ENCODE measurements at places on chromosomes 3 and 15.

GRCh38 chr3:126402666-126403302, 8.1 kb downstream of the CFAP100 start:
- DNase-seq, result no peak

- DNase-seq, result no peak
These were observed 3.4 kb upstream of the SELENOT start for GRCh38 chr3:150599611-150600297.

- no peak for DNase-seq
These were observed 42.2 kb upstream of the PRR23E start for GRCh38 chr3:127150513-127151250.

- DNase-seq, result no peak
These were observed 113.8 kb upstream of the TGFBR2 start for GRCh38 chr3:30492322-30493192.

- no peak for DNase-seq
These were observed 1026.0 kb downstream of the TUSC7 start for GRCh38 chr3:117735481-117736101.

GRCh38 chr3:33430061-33430460, 10.1 kb downstream of the UBP1 start:
- no peak for DNase-seq

- DNase-seq, result no peak
These were observed 6.0 kb downstream of the HCLS1 start for GRCh38 chr3:121654493-121655385.

GRCh38 chr15:35858707-35859106, 312.7 kb upstream of the DPH6 start:
- DNase-seq, result no peak

DNA sequence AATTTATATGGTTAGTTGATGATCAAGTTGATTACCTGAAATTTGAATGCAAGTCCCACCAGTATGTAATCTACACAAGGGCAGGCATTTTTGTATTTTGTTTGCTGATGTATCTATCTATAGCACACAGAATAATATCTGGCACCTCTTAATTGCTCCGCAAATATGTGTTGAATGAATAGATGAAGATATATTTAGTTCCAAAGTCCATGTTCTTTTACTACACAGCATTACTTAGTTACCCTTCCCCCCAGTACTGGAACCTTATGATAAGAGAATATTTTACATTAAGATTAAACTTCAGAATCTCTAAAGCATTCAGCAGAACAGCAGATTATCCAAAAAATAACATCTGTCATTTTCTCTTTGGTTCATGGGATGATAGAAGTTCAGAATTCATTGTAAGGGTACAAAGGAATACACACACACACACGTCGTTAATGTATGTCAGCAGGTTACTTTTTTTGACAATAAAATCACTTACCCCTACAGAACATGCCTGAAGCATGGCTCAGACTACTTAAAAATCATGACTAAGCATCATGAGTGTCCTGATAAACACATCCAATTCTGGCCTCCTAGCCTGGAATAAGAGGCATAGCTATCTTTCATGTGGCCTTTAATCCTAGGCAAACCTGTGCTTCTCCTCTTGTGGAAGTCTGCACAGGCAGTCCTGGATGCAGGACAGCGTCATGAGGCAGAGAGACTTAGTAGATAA, 148.9 kb upstream of the TBC1D5 start:
- no peak for DNase-seq

- no peak for DNase-seq
These were observed 75.8 kb downstream of the AAGAB start for GRCh38 chr15:67178569-67179210.

- no peak for DNase-seq
These were observed 5.5 kb downstream of the FAM81A start for GRCh38 chr15:59443341-59444072.

GRCh38 chr15:78103406-78104118, 11.2 kb downstream of the SH2D7 start:
- peak; percentile 48 for DNase-seq

DNA sequence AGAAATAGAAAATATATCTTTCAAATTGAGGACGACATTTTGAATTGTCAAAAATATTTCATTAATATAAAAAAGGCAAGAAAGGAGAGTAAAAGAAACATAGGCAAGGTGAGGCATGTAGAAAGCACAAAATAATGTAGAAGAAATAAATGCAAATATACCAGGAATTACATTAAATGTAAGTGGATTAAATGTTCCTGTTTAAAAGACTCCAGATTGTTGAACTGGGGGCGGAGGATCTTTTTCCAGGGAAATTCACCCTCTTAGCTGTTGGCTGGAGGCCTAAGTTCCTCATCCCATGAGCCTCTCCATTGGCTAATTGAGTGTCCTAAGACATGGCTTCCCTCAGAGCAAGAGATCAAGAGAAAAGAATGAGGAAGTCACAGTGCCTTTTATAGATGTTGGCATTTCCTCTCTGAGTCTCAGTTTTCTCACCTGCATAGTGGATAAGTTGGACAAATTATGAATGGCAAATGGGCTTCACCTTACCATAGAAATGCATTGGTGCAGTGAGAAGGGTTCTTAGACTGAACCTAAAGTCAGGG, 147.4 kb upstream of the SMAD3 start:
- DNase-seq, result no peak

DNA sequence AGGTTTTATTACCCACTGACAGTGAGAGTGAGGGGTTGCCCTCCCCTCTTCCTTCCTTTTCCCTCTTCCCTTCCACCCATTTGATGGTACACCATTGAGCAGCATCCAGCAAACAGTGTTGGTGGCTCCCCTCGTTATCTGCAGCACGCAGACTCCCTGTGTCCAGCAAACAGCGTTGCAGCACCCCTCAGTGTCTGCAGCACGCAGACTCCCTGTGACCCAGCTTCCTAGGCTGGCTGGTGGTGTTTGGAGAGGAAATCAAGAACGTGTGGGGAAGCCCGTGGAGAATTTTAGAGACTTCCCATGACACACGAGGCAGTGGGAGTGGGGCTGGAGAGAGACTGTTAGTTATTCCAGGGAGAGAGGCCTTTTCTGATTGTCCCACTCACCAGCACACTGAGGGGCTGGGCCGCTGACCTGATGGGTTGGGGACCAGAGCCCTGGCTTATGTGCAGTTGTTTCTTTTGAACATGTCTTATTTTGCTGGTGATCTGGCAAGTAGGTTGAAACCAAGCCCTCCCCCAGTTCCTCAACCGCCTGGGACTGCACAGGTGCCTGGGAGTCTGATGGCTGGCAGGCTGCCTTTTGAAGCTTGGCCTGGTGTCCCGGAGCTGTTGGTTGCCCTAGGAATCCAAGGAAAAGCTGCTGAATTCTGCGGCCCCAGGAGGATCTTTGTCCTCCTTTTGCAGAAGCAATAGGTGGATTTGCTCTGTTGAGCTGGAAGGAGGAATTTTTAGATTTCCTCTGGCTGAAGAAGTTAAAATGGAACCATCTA, 19.0 kb downstream of the APBA2 start:
- no peak for DNase-seq

DNA sequence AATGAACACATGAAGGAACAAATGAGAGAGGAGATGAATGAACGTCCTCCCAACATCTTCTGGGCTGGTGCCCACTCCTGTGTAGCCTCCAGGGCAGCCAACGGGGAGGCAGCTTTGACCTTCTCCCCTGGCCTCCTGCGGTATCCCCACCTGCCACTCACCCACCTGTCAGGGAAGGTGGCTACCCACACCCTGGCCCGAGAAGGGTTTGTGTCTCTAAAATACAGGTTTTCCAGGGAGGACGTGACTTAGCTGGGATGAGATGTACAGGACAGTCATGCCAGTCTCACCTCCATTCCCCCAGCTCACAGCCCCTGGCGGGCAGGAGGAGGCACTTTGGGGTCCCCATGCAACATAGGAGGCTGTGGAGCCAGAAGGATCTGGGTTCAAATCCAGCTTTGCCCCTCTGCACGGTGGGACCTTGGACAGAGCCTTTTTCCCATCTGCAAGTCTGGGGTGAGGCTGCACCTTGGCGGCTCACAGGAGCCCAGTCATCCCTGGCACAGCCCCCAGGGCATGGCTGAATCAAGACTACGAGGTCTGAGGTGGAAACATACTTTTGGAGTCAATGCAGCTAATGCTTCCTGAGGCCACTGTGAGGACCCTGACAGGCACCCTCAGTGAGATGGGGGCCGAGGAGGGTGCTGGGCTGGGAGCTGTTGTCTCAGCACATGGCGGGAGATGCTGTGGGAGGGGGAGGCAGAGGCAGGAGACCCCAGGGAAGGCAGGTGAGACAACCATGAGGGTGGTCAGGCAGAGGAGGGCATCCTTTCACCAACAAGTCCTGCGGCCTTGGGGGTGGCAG, 11.1 kb upstream of the PLXND1 start:
- DNase-seq, result no peak

DNA sequence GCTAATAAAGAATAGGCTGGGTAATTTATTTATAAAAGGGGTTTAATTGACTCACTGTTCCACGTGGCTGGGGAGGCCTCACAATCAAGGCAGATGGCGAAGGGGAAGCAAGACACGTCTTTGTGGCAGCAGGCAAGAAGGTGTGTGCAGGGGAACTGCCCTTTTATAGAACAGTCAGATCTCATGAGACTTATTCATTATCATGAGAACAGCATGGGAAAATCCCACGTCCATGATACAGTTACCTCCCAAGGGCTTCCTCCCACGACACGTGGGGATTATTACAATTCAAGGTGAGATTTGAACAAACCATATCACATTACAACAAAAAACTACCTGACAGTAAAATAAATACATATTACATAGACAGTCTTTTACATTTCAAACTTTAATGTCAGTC, 414.9 kb downstream of the NAALADL2 start:
- no peak for DNase-seq

DNA sequence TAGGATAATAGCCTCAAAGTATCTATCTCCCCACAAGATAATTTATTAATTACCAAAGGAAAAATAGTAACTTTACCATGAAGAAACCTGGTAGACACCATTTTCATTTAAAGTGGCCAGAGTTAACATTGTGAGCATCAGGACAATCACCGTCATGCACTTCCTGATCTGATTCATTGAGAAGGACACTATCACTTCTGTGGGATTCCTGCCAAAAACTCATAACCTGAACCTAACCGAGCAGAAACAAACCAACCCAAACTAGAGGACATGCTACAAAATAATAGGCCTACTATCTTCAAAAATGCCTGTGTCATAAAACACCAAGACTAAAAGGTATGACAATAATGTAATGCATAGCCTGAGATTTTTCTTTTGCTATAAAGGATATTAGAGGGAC, 39.0 kb downstream of the FSIP1 start:
- DNase-seq, result no peak

- no peak for DNase-seq
These were observed 40.8 kb downstream of the GOLGA6L1 start for GRCh38 chr15:23095796-23096195.

- DNase-seq, result no peak
These were observed 556 bp downstream of the CHP1 start for GRCh38 chr15:41231422-41232226.

- DNase-seq, result no peak
These were observed 79.3 kb upstream of the ALDH1L1 start for GRCh38 chr3:126259411-126260391.

DNA sequence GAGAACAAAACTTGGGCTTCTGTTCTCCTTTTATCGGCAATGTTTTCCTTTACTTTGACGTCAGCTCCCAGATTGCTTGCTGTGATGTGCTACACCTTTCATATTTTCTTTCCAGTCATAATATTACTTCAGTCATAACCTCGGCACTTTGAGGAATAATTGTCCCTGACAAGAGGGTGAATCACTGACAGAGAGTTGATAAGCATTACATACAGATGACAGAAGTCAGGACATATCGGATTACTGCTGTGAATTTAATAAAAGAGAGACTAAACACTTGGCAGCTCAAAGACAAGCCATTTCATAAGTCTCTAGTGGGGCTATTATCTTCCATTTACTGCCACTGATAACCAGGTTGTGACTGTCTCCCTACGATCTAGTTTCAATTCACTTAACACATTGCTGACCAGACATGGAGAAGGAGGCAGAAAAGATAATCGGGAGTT, 362.1 kb upstream of the ARRDC4 start:
- DNase-seq, result no peak

GRCh38 chr3:159829539-159830227, 159.0 kb upstream of the IL12A start:
- no peak for DNase-seq

DNA sequence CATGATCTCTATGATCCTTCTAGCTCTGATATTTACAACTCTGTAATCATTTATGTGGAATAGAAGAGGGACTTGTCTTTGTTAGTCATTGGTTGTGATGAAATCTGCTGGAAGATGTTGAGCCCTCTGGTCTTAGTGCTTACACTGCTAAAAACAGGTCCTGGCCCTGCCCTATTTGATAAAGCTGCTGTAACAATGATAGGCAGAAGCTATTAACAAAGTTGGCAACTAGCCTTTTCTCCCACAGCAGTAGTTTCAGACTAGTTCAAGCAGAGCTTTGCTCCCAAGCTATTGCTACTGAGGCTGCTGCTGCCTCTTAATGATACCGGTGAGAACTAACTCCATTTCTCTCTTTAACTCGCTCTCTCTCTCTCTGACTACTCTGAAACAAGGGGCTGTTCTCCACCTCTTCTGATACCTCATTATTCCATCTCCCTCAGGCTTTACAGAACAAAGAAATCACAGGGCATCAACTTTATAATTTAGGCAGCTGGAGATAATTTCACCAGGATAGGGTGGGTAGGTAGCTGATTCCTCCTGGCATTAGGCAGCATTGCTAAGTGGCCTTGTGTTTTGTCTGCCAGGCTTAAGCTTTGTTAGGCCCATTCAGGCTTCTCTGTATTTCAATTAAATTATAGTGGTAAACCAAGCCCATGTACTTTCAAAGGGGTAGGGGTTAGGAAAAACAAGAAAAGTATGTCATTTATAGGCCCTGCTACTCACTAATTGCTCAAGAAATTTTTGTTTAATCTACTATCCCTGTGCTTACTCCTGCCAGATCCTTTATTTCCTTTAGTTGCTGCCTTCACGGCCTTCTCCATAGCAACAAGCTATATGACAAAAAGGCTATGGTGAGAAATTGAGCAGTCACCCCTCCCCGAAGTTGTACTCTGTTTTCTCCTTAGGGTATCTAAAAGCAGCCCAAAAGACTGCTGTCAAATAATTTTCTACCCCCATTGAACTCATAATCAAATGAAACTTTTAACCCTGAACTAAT, 139.6 kb downstream of the RBPMS2 start:
- DNase-seq, result no peak

DNA sequence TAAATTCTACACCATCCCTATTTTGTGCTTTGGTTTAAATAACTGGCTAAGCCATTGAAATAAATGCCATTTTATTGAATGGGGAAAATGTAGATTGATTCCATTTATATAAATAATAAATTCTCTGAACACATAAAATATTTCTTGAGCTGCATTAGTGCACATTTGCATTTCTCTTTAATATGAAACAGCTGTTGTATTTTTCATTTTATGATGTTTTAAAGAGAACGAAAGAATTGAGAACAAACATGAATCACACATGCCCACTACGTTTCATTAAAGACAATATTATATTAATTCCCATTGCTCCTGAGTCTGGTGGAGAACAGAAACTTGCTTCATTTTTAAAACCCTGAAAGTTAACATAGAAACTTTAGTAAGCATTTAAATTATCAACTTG, 235.7 kb upstream of the CFAP20DC start:
- DNase-seq, result no peak

DNA sequence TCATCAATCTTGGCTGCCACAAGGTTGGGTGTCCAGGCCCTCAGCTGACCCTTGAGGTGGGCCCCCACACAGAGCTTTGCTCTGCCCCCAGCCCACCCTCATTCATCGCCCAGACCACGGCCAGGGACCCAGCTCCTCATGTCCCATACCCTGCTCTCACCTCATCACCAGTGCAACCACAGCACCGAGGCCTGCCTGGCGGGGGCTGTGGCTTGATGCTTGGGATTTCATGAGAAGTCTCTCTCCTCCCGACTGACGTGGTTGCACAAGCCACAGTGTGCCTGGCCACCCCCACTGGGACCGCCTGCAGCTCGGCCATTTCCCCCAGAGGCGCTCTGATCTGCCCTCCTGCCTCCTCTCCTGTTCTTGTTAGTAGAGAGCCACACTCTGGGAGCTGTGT, 45.4 kb upstream of the MTMR10 start:
- no peak for DNase-seq
